ENCODE measurements at places on chromosomes 12 and 14.
A peak's percentile ranks its signal among the peaks of the same experiment; 100 is the strongest.

DNA sequence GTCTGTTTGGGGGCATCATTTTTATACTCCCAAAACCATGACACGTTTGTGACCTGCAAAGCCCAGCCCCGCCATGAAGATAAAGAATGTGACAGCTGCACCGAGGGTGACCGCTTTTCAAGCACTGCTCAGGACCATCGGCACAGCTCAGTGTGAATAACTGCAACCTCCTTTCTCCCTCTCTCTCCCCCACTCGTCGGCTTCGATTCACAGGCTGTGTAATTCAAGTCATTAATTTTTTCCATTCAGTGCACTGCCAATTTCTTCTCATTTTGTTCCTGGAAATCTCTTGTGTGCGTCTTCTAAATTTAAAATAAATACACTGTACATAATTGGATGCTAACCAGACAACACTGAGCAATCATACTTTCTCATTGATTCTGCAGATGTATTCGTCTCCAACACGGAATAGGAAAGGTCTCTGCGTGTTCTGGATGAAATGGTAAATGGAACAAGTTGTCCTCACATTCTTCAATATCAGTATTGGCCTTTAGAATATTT lies 260.8 kb downstream of the TTC8 start:
- no peak for DNase-seq

- no peak for DNase-seq
Observed at GRCh38 chr12:106058256-106059182, 80.2 kb downstream of the NUAK1 start.

DNA sequence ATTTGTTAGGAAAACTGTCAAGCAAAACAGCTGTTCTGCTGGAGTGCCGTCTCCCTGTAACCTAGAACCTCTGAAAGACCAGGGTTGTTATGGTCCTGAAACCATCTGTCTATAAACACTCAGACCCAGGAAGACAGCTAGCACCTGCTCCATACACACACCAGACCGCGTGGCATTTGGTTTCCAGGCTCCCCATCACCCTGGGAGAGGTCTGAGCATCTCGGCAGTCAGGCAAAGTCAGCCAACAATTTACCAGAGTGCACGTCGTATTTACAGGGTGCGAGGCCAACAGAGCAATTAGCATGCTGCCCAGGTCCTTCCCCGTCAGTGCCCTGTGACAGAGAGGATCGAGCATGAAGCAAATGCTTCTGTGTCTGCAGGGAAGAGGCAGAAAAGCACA lies 272.5 kb downstream of the SLC15A4 start:
- DNase-seq: no peak

DNA sequence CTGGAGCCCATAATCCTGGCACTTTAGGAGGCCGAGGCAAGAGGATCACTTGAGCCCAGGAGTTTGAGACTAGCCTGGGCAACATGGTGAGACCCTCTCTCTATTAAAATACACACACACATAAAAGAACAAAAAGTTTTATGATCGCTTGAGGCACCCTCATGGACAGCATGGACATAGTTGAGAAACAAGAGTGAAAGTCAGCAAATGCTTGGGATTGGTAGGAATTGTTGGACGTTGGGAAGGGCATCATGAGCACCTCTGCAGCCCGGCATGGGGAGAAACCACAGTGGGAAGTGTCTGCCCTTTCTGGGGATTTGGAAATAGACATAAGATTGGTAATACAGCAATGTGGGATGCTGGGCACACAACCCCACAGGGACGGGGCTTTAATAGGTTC lies 231.9 kb upstream of the FOXN3 start:
- no peak for DNase-seq

DNA sequence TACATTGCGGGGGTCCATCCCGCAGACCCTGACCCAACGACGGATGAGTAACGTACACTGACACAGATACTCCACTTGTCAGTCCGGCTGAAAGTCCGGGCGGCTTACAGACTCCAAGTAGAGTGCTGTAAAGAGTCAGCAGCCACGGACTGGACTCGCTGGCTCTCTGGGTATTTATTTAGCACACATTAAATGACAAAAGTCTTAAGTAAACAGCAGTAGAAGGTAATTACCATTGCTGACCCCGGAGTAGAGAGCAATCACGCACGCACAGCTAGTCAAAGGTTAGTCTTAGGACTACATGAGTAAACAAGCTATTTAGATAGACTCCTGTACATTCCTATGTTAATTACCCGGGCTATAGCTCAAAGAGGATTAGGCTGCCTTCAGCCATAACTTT lies 780.9 kb downstream of the RPS29 start:
- no peak for DNase-seq

GRCh38 chr14:33833706-33834465 lies 117.0 kb downstream of the EGLN3 start:
- peak; percentile 51 for DNase-seq

DNA sequence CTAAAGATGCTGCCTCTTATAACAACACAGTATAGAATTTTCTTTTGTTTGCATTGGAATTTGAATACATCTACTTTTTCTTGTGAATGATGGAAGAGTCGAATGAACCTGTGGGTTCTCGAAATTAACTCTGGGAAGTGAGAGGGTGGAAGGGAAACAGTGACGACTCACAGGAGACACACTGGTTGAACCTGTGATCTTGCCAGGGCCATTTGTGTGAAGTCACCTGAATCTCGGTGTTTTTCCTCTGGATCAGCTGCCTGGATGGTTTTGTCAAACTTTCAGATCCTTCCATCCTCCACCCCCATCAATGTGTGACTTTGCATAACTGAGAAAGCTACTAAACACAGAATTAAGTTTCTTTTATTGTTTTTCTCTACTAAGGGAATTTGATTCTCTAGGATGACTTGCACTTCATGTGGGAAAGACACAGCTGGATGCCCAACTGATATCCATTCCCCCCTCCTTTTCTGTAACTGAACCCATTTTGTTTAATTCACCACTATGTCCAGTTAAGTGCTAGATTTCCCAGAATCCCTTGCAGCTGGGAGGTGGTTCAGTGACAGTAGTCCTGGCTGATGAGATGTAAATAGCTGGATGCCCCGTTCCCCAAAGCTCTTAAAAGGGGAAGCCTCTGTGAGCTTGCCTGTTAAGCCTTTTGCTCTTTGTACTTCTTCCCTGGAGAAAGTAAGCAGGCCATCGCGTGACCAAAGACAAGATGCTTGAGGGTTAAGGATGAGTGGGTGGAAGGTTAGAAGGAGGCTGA lies 6.3 kb downstream of the PPFIBP1 start:
- DNase-seq: no peak

GRCh38 chr14:68585690-68586089 lies 207.2 kb downstream of the ZFP36L1 start:
- DNase-seq: no peak

DNA sequence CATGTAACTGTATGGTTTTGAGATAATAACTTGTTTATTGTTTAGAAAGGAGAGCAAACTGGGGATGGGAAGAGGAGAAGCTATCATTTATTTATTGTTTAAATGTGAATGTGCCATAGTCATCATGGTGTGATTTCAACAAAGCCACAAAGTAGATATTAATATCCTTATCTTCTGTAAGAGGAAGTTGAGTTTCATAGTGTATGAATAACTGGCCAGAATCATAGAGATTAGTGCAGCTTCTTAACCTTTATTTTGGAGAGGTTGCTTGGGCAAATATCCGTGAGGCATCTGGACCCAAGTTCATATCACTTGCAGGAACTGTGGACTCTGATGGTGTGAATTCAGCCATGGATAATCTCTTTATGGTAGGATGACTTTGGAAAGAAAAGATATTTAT lies 26.8 kb upstream of the LYZ start:
- DNase-seq: no peak

DNA sequence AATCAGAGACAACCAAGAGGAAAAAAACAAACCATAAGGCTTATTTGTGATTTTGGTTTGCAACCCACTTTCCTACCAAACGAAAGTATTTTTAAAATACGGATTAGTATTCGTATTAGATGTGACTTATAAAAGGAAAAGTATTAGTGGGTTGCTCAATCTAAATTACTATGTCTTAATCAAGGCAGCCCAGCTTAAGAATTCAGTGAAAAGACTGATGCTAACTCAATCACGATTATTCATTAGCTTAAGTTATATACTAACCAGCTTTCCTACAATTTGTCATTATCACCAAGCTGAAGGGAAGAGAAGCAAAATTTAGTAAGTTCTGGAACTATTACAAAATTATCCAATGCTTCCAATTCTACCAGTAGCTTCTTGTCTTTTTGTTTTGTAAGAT lies 62.7 kb downstream of the FERMT2 start:
- no peak for DNase-seq

GRCh38 chr12:132288516-132289215 lies 40.7 kb downstream of the GALNT9 start:
- no peak for DNase-seq

GRCh38 chr14:38063711-38064320 lies 143.9 kb upstream of the SSTR1 start:
- no peak for DNase-seq

DNA sequence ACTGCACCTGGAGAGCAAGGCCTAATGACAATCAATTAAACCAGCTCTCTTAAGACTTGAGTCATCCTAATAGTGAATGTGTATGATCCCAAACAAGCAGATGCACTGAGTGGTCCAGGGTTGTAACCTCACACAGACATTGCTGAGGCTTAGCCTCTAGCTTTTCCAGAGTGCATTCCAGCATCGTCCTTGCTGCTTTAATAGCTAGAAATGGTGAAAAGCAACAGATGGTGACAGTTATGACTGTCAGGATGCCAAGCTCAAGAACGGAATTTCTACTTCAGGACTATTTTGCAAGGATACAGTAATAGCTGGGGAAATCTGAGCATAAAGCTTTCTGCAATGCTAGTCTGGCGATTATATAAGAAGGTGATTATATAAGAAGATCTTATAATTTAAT lies 34.6 kb downstream of the PTPRR start:
- no peak for DNase-seq
